ENCODE measurements at places on chromosomes 7 and 10.

GRCh38 chr7:20797042-20797461 lies 10.4 kb upstream of the SP8 start:
- no peak for DNase-seq

DNA sequence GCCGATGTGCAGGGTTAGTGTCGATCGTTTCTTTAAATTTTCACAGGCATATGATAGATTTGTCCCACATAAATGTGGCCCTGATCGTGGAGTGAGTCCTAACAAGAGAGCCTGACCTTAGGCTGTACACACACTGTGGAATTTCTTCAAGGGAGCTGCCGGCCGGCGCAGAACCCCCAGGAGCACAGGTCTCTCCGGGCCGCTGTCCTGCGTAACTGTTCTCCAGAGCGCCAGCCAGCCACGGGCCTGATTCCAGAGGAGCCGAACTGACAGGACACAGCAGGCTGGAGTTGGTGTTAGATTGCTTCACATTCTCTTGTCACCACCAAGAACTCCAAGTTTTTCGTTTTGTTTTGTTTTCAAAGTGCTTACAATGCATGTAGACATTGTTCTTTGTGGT lies 37.3 kb downstream of the SHH start:
- DNase-seq = no peak

- no peak for DNase-seq
Measured at GRCh38 chr7:151130741-151131157, 36.7 kb downstream of the GBX1 start.

DNA sequence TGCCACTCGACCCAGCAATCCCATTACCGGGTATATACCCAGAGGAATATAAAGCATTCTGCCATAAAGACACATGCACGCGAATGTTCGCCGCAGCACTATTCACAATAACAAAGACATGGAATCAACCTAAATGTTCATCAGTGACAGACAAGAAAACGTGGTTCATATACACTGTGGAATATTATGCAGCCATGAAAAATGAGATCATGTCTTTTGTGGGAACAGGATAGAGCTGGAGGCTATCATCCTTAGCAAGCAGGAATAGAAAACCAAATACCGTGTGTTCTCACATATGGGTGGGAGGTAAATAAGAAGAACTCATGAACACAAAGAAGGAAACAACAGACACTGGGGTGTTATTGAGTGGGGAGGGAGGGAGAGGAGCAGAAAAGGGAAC lies 84.7 kb downstream of the SLC16A9 start:
- DNase-seq = no peak

DNA sequence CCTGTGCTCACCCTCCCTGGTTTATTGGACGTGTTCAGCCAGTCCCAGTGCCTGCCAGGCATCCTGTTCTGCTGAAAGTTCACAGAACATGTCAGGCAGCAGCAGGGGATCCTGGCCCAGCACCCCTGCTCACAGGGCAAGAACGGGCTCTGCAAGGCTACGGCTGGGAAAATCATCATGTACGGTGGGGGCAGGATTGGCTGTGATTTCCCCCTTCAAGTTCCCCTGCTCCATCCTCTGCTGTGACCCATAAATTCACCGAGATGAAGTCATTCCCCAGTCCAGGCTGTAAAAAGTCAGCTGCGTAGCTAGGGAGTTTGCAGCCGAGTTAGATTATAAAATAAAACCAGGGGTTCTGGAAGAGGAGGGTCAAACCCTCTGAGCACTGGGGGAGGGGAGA lies 484.1 kb upstream of the ZMIZ1 start:
- no peak for DNase-seq
